ENCODE measurements at places on chromosomes 3 and 15.
A peak's percentile ranks its signal among the peaks of the same experiment; 100 is the strongest.

- peaks cover 23% of the 10 kb centered on the region for H3K36me3 ChIP-seq
- no peak overlapping the region for H3K27ac ChIP-seq
- peaks cover 3% of the 10 kb centered on the region for H3K4me1 ChIP-seq
- no peak for DNase-seq
- no peaks in the 10 kb centered on the region for H3K27me3 ChIP-seq
These were observed 386.2 kb upstream of the ARHGEF26 start for GRCh38 chr3:153734777-153735551.

- no peak overlapping the region for H3K27ac ChIP-seq
- no peaks in the 10 kb centered on the region for H3K36me3 ChIP-seq
- peaks cover 37% of the 10 kb centered on the region for H3K4me1 ChIP-seq
These were observed 632.2 kb downstream of the MAGI1 start for GRCh38 chr3:65406470-65406869.

GRCh38 chr3:114619771-114620170 lies 325.9 kb downstream of the TIGIT start:
- no peaks in the 10 kb centered on the region for H3K27me3 ChIP-seq
- H3K4me3 ChIP-seq: no peak overlapping the region
- H3K27ac ChIP-seq: no peak overlapping the region

GRCh38 chr3:181711325-181712135 lies at the start of gene SOX2:
Gene SOX2, plus strand, starts transcription at chr3:181711925. Its CDS starts 436 bp downstream, at chr3:181712361.
- H3K36me3 ChIP-seq: peaks cover 37% of the 10 kb centered on the region
- peak; percentile 88 for DNase-seq

DNA sequence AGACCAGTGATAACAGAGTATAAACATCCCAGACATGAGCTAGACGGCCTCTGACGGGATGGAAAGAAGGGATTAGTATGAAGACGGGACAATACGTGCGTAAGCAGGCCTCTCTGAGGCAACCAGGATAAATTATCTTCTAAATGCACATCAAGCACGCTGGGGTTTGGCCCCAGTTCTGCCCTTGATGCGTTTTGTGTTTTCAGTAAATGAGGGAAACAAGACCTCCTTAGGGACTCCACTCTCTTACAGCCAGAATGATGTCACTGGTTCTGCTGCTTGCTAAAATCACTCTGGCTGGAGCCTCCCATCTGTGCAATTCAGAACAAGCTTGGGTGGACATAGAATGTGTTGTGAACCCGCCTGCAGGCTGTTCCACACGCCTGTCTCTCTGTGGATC lies 156.0 kb upstream of the MCTP2 start:
- no peak overlapping the region for H3K4me3 ChIP-seq
- no peaks in the 10 kb centered on the region for H3K27me3 ChIP-seq
- no peak overlapping the region for H3K27ac ChIP-seq

DNA sequence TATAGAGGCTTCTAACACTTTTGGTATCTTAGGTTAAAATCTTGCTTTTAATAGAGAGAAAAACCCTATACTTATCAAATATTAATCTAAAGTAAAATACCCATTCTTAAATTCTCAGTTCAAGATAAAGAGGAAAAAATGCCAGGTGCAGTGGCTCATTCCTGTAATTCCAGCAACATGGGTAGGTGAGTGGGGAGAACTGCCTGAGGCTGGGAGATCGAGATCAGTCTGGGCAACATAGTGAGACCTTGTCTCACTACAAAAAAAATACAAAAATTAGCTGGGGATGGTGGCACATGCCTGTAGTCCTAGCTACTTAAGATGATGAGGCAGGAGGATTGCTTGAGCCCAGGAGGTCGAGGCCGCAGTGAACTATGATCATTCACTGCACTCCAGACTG lies 135.8 kb downstream of the CLASP2 start:
- peaks cover 45% of the 10 kb centered on the region for H3K4me1 ChIP-seq
- H3K27me3 ChIP-seq: peaks cover 13% of the 10 kb centered on the region
- H3K27ac ChIP-seq: peak overlapping the region; percentile 45
- H3K36me3 ChIP-seq: peaks cover 9% of the 10 kb centered on the region

GRCh38 chr3:16944356-16944755 lies 59.6 kb downstream of the PLCL2 start:
- no peak overlapping the region for H3K4me3 ChIP-seq
- DNase-seq: no peak
- peaks cover 4% of the 10 kb centered on the region for H3K4me1 ChIP-seq
- H3K27ac ChIP-seq: no peak overlapping the region

GRCh38 chr3:72453706-72454105 lies 394.5 kb downstream of the SHQ1 start:
- DNase-seq: no peak
- H3K4me1 ChIP-seq: peaks cover 20% of the 10 kb centered on the region
- peaks cover 17% of the 10 kb centered on the region for H3K27me3 ChIP-seq

- H3K27me3 ChIP-seq: no peaks in the 10 kb centered on the region
- no peaks in the 10 kb centered on the region for H3K36me3 ChIP-seq
- no peak overlapping the region for H3K27ac ChIP-seq
- H3K4me1 ChIP-seq: no peaks in the 10 kb centered on the region
These were observed 260.5 kb downstream of the C3orf38 start for GRCh38 chr3:88410259-88410658.

DNA sequence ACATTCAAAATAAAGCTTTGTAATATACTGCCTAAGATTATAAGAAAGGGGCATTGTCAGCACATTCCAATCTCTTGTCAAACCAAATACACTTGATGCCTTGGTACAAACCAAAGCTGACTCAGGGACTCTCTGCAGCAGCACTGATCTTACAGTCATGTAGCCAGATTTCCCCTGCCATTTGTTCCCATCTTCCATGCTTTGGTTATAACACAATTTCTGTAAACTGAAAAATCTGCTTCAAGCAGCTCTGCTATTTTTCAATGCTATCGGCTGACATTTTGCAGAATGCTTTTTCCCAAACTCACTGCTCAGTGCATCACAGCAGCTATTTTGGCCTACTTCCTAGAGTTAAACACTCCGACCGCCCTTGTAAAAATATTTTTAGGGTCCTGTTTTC lies 18.2 kb downstream of the PLOD2 start:
- no peak overlapping the region for H3K4me3 ChIP-seq
- DNase-seq: no peak
- H3K27me3 ChIP-seq: no peaks in the 10 kb centered on the region

GRCh38 chr3:170387950-170388349 lies 30.4 kb downstream of the SKIL start:
- H3K4me1 ChIP-seq: no peaks in the 10 kb centered on the region
- peaks cover 83% of the 10 kb centered on the region for H3K36me3 ChIP-seq
- H3K4me3 ChIP-seq: no peak overlapping the region

DNA sequence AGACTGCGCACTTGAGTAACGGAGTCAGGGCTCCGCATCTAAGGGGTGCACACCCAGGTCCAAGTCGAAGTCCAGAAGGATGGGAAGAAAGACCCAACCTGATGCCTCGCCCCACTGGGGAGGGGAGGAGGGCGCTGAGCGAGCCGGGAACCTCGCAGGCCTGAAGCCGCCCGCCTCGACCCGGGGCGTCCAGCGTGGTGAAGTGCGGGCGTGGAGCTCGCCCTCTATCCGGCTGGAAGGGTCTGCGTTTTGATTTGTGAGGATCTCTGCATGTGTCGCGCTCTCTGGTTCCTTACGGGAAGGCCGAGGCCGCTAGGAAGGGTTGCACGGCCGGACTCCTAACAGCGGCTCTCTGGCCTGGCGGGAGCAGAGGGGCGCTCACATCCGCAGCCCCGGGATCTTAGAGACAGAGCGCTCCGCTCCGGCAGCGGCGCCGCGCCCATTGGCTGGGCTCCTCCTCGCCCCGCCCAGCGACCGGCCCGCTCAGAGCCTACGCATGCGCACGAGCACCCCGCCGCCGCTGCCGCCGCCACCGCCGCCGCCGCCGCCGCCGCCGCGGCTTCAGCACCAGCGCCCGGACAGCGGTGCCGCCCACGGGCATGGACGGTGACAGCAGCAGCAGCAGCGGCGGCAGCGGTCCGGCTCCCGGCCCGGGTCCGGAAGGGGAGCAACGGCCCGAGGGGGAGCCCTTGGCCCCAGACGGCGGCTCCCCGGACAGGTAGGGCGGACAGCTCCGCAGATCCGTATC lies at the start of gene DISP2:
Gene DISP2 (plus strand): TSS at position 497 of the 748 bp plus-strand sequence. CDS start 103 bp downstream, at position 600.
- no peak within 1 kb of the TSS for H3K27ac ChIP-seq
- H3K27me3 ChIP-seq: peaks cover 34% of the 10 kb centered on the region
- peak within 1 kb of the TSS; percentile 78 for H3K4me3 ChIP-seq
- no peaks in the 10 kb centered on the region for H3K36me3 ChIP-seq
- H3K4me1 ChIP-seq: peaks cover 29% of the 10 kb centered on the region

All from WTC11 (cell line).